CD4-positive, alpha-beta memory T cell (primary cell): ENCODE measurements at places on chromosomes 1 and 21. TPM values are rescaled to one million over a fixed set of nuclear protein-coding genes. Genes with fewer than 3 reads are reported as not detected.

DNA sequence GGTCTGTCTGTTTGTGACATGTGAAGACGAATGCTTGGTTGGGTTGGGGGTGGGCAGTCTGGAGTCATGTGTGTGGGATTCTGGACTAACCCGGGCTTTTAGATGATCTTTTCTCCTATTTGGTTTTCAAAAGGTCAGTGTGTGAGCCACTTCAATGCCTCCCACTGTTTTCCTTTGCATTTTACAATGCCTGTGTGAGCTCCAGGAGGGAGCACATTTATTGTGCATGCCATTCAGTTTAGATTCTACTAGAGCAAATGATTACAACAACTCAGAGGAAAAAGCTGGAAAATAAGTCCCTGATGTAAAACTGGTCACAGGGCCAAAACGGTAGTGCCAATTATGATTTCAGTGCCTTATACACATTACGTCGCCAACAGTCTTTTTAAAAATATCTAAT is 90.9 kb downstream of the LYPLAL1 start:
- no peak overlapping the region for H3K4me3 ChIP-seq
- no peak overlapping the region for H3K27ac ChIP-seq
- H3K4me1 ChIP-seq: no peaks in the 10 kb centered on the region
- DNase-seq: no peak
- H3K36me3 ChIP-seq: no peaks in the 10 kb centered on the region
- no peaks in the 10 kb centered on the region for H3K27me3 ChIP-seq

The FCRL4 gene
- total RNA-seq: not detected

- no peak overlapping the region for H3K4me3 ChIP-seq
- no peak for DNase-seq
- H3K27me3 ChIP-seq: no peaks in the 10 kb centered on the region
- H3K36me3 ChIP-seq: no peaks in the 10 kb centered on the region
- no peaks in the 10 kb centered on the region for H3K4me1 ChIP-seq
Observed at GRCh38 chr1:85943526-85943925, 213.0 kb downstream of the COL24A1 start.

DNA sequence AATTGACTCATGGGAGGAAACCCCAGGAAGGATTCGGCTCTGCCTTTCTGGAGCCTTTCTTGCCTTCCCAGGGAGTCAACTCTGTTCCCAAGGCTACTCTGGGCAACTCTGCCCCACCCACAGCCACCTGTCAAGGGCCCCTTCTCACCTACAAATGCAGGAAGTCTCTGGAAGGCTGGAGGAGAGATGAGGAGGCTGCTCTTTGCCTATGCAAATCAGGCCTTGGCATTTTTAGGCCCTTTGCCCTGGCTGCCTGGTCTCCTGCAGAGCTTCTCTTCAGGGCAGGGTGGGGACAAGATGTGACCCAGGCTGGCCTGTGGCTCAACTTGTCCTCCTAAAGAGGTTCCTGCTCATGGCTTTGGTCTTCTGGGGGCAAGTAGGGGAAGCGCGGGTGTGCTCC is 5.4 kb downstream of the SLC6A9 start:
- H3K27ac ChIP-seq: no peak overlapping the region
- H3K27me3 ChIP-seq: no peaks in the 10 kb centered on the region
- DNase-seq: no peak
- H3K36me3 ChIP-seq: no peaks in the 10 kb centered on the region

- no peaks in the 10 kb centered on the region for H3K27me3 ChIP-seq
- H3K27ac ChIP-seq: no peak overlapping the region
- no peak for DNase-seq
- H3K36me3 ChIP-seq: no peaks in the 10 kb centered on the region
Observed at GRCh38 chr1:30313176-30313575, 410.2 kb downstream of the MATN1 start.

- H3K27ac ChIP-seq: no peak overlapping the region
- no peaks in the 10 kb centered on the region for H3K4me1 ChIP-seq
- no peaks in the 10 kb centered on the region for H3K36me3 ChIP-seq
- H3K4me3 ChIP-seq: no peak overlapping the region
- no peaks in the 10 kb centered on the region for H3K27me3 ChIP-seq
Observed at GRCh38 chr1:86409416-86410021, 13.4 kb upstream of the ODF2L start.

DNA sequence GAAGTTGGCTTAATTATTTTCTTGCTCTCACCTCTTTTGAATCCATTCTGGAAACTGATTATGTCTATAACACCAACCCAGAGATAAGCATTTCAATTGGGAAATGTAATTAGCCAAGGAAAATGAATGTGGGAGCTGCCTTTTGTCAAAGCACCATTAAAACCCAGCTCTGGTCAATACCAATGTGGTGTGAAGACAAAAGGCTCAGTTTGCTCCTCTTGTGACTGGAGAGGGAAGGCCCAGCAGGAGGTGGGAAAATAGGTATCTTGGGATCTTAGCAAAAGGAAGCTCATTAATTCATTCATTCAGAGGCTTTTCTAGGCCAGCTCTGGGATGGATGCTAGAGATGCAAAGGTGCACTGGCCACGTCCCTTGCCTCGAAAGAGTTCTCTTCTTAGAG is 75.0 kb upstream of the SELENON start:
- H3K4me3 ChIP-seq: no peak overlapping the region
- no peak for DNase-seq
- no peak overlapping the region for H3K27ac ChIP-seq
- H3K27me3 ChIP-seq: no peaks in the 10 kb centered on the region

GRCh38 chr1:224392411-224393249 is 36.0 kb downstream of the CNIH4 start:
- peaks cover 13% of the 10 kb centered on the region for H3K4me1 ChIP-seq
- H3K27ac ChIP-seq: no peak overlapping the region
- no peak for DNase-seq
- peaks cover 37% of the 10 kb centered on the region for H3K36me3 ChIP-seq
- no peaks in the 10 kb centered on the region for H3K27me3 ChIP-seq
- no peak overlapping the region for H3K4me3 ChIP-seq

GRCh38 chr1:177586429-177586828 is 383.4 kb downstream of the SEC16B start:
- no peak for DNase-seq
- no peaks in the 10 kb centered on the region for H3K4me1 ChIP-seq
- no peaks in the 10 kb centered on the region for H3K36me3 ChIP-seq
- no peak overlapping the region for H3K4me3 ChIP-seq

The OR6K3 gene
- total RNA-seq: not detected

The PPFIA4 gene
- total RNA-seq: 1.5 TPM

DNA sequence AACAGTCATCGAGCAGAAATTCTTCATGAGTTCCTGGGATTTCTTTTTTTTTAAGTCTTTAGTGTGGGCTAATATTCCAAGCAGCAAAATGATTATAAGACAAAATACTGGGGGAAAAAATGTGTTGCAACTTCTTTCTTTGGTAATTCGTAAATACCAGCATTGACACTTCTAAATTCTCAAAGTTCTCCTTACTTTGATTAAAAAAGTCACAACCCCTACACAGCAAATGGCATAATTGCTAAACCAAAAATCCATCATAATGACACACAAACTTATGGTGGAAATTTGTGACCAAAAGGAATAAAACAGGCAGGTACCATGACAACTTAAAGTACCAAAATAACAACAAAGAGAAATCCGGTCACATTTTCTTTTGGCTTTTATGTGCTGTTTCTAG is 585.2 kb upstream of the PKN2 start:
- H3K4me3 ChIP-seq: no peak overlapping the region
- no peaks in the 10 kb centered on the region for H3K4me1 ChIP-seq
- no peak overlapping the region for H3K27ac ChIP-seq
- H3K27me3 ChIP-seq: no peaks in the 10 kb centered on the region
- DNase-seq: no peak

DNA sequence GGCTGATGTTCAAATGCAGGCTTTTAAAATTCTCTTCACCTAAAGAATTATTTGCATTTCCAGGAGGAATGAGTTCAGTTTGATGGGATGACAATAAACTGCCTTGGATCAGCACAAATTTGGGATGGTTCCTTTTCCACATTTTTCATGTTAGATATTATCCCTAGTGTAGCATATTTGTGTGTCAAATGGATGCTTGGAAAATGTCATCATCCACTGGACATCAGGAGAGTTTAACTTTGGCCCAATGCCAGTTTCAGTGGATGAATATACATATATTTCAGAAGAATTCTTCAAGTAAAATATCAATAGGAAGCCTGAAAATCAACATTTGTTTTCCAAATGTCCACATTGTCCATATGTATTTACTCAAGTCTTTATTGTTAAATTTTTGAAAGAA is 116.5 kb upstream of the COL24A1 start:
- H3K4me3 ChIP-seq: no peak overlapping the region
- H3K36me3 ChIP-seq: no peaks in the 10 kb centered on the region
- H3K27me3 ChIP-seq: no peaks in the 10 kb centered on the region
- no peak for DNase-seq
- H3K4me1 ChIP-seq: no peaks in the 10 kb centered on the region

DNA sequence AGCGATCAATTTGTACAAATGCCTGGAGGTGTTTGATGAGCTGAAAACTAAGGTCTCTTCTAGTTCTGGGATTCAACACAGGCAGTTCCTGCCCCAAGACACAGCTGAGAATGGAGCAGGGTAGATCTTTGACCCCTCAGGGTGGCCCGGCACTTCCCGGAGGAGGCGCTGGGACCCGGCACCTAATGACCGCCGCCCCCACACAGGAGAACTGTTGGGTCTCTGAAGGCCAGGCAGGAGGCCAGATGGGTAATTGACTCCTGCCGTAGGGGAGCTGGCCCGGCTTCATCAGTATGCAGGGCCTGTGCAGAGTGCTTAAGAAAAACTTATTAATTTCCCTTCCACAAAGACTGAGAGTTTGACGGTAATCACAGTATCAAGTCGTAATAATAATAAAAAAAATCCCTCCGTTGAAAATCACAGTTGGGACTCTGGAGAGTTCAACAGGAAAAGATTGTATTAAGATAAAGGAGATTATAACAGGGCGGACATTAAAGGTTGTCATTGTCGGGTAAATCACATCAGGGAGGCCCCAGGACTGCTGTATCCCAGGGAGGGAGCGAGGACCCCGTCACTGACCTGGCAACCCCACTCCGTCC is 51.7 kb downstream of the UBIAD1 start:
- no peak overlapping the region for H3K27ac ChIP-seq
- no peaks in the 10 kb centered on the region for H3K4me1 ChIP-seq
- H3K36me3 ChIP-seq: no peaks in the 10 kb centered on the region
- no peaks in the 10 kb centered on the region for H3K27me3 ChIP-seq
- DNase-seq: no peak

- H3K27ac ChIP-seq: no peak overlapping the region
- H3K4me1 ChIP-seq: no peaks in the 10 kb centered on the region
- H3K4me3 ChIP-seq: no peak overlapping the region
Observed at GRCh38 chr21:42361286-42361685, 5.0 kb downstream of the TFF1 start.

DNA sequence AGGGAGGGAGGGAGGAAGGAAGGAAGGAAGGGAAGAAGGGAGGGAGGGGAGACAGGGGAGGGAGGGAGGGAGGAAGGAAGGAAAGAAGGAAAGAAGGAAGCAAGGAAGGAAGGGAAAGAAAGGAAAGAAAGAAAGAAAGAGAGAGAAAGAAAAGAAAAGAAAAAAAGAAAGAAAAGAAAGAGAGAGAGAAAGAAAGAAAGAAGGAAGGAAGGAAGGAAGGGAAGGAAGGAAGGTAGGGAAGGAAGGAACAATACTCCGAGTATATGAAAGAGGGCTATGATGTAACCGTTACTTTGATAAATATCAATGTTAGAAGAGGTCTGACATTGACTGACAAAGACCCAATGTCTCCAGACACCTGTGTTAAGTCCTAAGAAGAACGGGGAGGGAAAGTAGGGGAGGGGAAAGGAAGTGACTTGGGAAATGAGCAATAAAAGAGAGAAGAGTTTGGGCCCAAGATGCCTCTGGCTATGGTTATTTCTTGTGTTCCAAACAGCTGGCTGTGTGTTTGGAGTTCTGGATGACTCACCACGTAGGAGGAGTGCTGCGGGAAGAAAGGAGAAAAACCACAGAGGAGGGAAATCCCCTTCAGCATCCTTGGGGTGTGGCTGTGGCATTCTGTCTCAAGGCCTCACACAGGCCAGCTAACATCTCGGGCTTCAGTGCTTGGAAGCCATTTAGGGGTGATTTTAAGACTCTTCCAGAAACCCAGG is 37.0 kb upstream of the RXRG start:
- peaks cover 4% of the 10 kb centered on the region for H3K4me1 ChIP-seq
- H3K27me3 ChIP-seq: no peaks in the 10 kb centered on the region
- H3K36me3 ChIP-seq: no peaks in the 10 kb centered on the region
- no peak for DNase-seq

The TTLL10 gene
- total RNA-seq: not detected

DNA sequence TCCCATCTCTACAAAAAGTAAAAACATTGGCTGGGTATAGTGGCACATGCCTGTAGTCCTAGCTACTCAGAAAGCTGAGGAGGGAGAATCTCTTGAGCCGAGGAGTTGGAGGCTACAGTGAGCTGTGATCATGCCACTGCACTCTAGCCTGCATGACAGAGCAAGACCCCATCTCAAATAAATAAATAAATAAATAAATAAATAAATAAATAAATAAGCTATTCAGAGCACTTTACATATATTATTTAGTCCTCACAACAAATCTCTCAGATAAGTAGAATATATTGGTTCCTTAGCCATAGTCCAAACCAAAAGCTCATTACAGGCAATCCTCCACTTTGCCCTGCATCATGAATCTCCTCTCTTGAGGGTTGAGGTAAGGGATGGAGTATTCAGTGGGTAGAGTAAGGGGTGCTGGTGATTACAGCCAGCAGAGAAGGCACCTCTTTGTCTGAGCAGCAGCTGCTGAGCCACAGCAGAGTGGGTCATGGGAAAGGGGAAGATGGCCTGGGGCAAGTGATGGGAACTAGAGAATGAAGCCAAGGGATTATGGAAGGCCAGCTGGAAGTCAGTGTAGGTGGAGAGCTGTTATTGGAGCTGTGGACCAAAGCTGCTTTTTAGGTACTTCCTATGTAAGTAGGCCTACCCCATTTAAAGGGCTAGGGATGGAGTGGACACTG is 115.5 kb upstream of the ZNF644 start:
- H3K4me1 ChIP-seq: no peaks in the 10 kb centered on the region
- H3K27ac ChIP-seq: no peak overlapping the region
- no peak overlapping the region for H3K4me3 ChIP-seq
- no peaks in the 10 kb centered on the region for H3K36me3 ChIP-seq
- H3K27me3 ChIP-seq: no peaks in the 10 kb centered on the region
- DNase-seq: no peak

The ALPL gene
- not detected for total RNA-seq

The ARHGEF2 gene
- total RNA-seq: 190 TPM

GRCh38 chr1:59703918-59704378 is 110.8 kb upstream of the HOOK1 start:
- no peaks in the 10 kb centered on the region for H3K36me3 ChIP-seq
- H3K27me3 ChIP-seq: no peaks in the 10 kb centered on the region
- no peak overlapping the region for H3K4me3 ChIP-seq

GRCh38 chr1:3034162-3034561 is 12.9 kb downstream of the ACTRT2 start:
- DNase-seq: no peak
- H3K36me3 ChIP-seq: no peaks in the 10 kb centered on the region
- H3K4me3 ChIP-seq: no peak overlapping the region
- H3K27me3 ChIP-seq: no peaks in the 10 kb centered on the region
- H3K4me1 ChIP-seq: peaks cover 27% of the 10 kb centered on the region
- no peak overlapping the region for H3K27ac ChIP-seq
